ENCODE measurements at places on chromosomes 12 and 14.

DNA sequence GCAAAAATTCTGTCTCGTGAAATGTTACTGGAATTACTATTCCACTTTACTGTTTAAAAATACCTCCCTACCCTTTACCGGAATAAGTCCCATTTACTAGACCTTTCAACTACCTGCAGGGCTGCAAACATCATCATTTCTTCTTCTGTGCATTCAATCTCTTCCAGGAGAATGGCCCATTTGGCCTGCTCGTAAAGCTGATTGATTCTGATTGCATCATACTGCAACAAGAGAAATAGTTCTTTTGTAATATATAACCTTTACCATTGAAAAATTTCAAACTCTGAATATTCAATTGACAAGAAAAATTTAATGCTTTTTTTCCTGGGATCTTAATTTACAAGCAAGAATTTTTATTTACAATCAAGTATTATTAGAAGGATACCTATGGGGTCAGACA, 72.4 kb downstream of the FERMT2 start:
- no peak for DNase-seq

- DNase-seq, result no peak
These were observed 242.1 kb upstream of the NOS1 start for GRCh38 chr12:117603316-117604113.

GRCh38 chr12:112327209-112327938, 54.9 kb downstream of the HECTD4 start:
- no peak for DNase-seq

- DNase-seq, result no peak
These were observed 377.1 kb upstream of the RGS6 start for GRCh38 chr14:71554959-71555612.
